ENCODE measurements at places on chromosomes 2 and 18. TPM values are rescaled to one million over a fixed set of nuclear protein-coding genes. Genes with fewer than 3 reads are reported as not detected.

DNA sequence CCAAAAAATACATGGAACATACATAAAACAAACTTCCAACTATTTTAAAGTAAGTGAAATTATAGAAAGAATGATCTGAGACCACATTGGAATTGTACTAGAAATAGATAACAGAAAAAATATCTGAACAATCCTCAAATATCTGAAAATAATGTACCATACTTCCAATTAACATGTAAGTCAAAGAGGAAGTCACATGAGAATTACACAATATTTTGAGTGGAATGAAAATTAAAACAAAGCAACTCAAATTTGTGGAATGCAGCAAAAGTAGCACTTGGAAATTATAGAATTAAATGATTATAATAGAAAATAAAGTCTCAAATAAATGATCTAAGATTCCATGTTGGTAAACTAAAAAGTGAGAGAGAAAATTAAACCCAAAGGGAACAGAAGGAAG lies 38.3 kb upstream of the CTIF start:
- no peak for DNase-seq

- DNase-seq, result no peak
These were observed 275.9 kb upstream of the TCF4 start for GRCh38 chr18:55863876-55864275.

GRCh38 chr2:126228531-126228930 lies 427.4 kb upstream of the GYPC start:
- no peak for DNase-seq

- DNase-seq, result no peak
These were observed 228.7 kb upstream of the SLC8A1 start for GRCh38 chr2:40680547-40680946.

- DNase-seq, result no peak
These were observed 184.4 kb downstream of the MYO3B start for GRCh38 chr2:170362313-170362870.

DNA sequence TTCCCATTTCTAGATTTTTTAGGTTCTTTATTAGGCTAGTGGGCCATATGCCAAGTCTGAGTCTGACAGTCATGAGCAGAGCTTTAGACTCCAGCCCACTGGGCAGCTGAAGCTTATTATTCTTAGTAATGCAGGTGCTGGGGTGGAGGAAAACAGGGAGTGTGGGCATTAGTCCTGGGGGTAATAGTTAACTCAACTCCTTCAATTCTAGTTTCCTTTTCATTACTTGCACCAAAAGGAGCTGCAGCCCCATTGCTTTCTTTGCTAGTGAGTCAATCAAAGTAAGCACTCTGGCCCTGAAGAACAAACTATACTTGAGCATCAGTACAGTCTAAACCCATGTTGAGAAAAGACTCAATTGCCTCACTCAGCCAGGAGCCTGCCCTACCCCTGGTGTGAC lies 35.5 kb downstream of the ICOS start:
- DNase-seq, result no peak

DNA sequence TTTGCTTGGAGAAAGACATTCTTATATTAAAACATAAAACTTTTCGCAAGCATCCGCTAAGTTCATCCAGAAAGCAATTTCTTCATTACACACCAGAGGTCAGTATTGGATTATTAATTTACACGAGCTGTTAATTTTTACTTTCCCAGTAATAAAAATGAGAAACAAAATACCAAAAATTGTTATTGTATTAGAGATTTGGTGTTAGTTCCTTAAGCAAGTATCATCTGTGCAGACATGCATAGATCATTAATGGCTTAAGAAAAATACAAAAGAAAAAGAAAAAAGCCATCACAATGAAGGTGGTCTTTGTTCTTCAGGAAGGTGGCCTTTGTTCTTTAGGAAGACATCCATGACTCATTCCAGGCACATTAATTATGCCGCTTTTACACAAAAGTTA lies 53.6 kb upstream of the HNMT start:
- DNase-seq, result no peak

- no peak for DNase-seq
These were observed 693.4 kb downstream of the SOCS6 start for GRCh38 chr18:70982292-70982691.

GRCh38 chr18:58057291-58057965 lies 13.4 kb downstream of the NEDD4L start:
- no peak for DNase-seq

- DNase-seq, result no peak
These were observed 6.3 kb upstream of the CCNT2 start for GRCh38 chr2:134912361-134912760.

DNA sequence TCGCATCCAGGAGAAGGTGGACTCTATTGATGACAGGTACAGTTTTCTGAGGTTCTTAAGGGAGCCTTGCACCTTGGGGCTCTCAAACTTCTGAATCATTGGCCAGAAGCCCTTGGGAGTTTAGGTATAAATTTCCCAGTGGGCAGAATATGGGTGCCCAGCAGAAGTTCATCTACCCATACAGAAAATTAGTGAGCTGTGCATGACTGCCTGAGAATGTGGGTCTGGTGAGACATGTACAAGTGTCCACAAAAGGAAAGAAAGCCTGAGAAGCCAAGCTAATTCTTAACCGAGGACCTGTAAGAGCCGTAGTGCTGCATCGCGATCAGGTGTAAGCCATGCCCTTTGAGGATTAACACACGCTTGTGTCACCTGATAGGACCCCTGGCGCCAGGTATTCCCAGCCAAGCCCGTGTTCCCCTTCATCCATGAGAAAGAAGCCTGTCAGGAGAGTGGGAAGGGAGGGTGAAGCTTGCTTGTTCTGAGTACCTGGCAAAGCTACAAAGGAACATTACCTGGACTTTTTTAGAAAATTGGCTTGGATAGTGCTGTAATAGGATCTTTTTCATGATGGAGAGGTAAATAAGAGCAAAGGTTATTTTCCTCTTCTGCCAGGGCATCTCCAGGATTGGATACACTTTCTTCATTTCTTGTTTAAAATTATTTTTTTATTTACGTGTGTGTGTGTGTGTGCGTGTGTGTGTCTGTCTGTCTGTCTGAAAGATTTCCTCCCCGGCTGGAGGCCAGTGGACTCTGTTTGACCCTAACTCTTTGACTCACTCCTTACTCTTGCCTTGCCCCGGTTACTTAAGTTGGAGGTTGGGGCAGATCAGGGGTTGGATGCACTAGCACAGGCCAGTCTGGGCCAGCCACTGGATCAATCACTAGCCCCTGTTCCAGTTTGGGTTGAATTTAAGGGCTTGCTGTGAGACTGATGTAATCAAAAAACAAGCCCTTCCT lies 90.4 kb upstream of the EML6 start:
- no peak for DNase-seq

- no peak for DNase-seq
These were observed 412.6 kb downstream of the PTH2R start for GRCh38 chr2:208819190-208819589.

INPP5D gene
- 51.2 TPM for total RNA-seq

SRD5A2 gene
- not detected for total RNA-seq

GALNT13 gene
- total RNA-seq, result 4.9 TPM

TMEM247 gene
- not detected for total RNA-seq

GDF7 gene
- 15.9 TPM for total RNA-seq

Measured in aorta (tissue), 5 donors.